ENCODE measurements at places on chromosomes 3 and 15.

GRCh38 chr3:13671482-13672233 lies 122.7 kb downstream of the FBLN2 start:
- DNase-seq: no peak

GRCh38 chr15:91704343-91704742 lies 149.2 kb upstream of the SLCO3A1 start:
- DNase-seq: no peak

DNA sequence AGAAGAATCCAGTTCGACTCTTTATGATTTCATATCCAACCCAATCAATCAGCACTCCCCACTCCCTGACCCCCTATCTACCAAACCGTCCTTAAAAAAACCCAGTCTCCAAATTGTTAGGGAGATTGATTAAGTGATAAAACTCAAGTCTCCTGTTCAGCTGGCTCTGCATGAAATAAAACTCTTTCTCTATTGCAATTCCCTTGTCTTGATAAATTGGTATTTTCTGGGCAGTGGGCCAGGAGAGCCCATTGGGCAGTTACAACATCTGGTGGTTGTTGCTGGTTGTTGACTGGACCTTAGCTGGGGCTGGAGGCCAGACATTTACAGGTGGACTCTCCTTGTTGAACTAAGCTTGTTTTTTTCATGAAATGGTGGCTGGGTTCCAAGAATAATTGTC lies 642.3 kb downstream of the ROBO2 start:
- no peak for DNase-seq

- no peak for DNase-seq
Measured at GRCh38 chr15:65819563-65819960, 27.5 kb upstream of the DENND4A start.

DNA sequence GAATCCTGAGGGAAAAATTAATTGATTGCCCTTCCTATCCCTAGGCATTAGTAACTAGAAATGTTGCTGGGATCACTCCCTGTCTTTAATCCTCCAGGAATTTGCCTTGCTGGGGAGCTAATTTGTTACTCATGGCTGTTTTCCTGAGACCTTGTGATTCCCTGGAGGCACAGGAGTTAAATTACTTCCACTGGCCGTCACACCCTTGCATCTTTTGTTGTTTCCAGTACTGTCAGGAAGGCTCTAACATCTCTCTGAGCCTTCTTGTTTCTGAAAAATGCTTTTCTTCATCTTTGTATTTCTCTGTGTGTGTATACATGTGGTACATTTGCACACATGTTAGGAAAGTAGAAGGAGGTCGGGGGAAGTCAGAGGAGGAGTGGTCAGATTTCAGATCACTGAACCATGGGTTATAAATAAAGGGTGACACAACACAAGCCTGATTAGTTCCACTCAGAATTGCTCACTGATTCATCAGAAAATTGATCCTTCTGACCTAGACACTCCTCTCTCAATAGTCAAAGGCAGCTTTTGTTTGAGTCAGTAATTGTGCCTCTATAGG lies 23.5 kb upstream of the LRRFIP2 start:
- no peak for DNase-seq

DNA sequence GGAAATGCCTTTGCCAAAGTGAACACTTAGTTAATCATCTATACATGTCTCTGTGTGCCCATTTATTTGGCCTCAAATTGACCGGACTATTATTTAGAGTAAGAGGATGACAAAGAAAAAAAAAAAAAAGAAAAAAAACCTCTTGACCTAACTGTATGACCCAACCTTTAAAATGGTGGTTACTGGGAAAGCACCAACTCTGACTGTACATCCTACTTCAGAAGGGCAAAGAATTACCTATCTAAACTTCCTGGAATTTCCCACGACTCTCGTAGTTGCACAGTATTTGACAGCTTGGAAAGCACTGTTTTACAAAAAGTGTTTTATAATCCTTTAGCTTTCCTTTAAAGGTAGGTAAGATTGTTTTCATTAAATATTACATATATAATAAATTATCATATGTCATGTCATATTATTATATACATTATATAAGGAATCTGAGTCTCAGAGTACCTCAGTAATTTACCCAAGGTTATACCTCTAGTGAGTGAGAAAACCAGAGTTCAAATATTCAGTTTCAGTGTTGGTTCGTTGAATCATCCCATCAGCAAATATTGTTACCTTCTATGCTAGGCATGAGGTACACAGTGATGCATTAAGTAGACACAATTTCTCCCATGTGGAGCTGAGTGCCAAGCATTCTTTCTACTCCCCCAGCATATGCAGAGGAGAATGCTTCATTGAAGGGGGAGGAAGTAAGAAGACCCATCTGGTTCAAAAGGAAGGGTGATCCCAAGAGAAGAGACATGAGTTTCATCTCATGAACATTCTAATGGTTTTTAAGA lies 5.0 kb downstream of the BCL2A1 start:
- DNase-seq: no peak

- DNase-seq: no peak
Measured at GRCh38 chr3:186361246-186361761, 730 bp downstream of the DGKG start.

DNA sequence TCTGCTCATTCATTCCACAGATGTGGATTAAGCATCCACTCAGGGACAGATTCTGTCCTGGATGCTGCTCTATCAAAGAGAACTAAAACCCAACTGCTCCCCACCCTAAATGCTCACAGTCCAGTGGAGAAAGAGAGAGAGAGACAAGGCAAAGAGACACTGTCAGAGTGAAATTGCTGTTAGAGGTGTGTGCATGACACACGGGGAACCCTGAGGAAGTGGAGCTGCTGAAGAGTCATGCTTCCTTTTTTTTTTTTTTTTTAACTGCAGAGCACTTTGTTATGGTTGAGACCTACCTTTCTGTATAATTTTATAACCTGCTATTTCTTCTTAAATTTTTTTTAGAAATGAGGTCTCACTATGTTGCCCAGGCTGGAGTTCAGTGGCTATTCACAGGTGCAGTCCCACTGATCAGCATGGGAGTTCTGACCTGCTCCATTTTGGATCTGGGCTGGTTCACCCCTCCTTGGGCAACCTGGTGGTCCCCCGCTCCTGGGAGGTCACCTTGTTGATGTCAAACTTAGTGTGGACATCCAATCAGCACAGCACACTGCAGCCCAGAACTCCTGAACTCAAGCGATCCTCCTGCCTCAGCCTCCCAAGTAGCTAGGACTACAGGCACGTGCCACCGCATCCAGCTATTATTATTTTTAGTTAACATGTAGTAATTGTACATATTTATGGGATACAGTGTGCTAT lies 18.2 kb upstream of the PSTPIP1 start:
- DNase-seq: no peak

DNA sequence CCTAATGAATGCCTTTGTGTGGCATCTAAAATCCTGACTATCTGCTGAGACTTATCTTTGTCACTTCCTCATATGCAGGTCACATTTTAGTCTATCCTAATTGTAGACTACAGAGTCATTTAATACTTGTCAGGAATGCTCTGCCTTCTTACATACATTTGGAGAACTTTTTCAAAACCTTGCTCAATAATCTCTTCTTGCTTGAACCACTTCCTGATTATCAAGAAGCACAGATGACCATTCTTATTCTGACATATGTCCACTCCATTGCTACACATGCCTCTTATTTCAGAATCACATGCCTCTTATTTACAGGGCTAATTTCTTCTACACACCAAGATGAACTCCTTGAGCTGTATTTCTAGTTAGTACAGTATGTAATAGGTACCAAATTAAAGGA lies 400.3 kb downstream of the TBC1D5 start:
- DNase-seq: no peak

- no peak for DNase-seq
Measured at GRCh38 chr3:141539431-141540187, 52.8 kb downstream of the RASA2 start.

GRCh38 chr15:66939451-66940023 lies 125.9 kb upstream of the SMAD3 start:
- DNase-seq: no peak

DNA sequence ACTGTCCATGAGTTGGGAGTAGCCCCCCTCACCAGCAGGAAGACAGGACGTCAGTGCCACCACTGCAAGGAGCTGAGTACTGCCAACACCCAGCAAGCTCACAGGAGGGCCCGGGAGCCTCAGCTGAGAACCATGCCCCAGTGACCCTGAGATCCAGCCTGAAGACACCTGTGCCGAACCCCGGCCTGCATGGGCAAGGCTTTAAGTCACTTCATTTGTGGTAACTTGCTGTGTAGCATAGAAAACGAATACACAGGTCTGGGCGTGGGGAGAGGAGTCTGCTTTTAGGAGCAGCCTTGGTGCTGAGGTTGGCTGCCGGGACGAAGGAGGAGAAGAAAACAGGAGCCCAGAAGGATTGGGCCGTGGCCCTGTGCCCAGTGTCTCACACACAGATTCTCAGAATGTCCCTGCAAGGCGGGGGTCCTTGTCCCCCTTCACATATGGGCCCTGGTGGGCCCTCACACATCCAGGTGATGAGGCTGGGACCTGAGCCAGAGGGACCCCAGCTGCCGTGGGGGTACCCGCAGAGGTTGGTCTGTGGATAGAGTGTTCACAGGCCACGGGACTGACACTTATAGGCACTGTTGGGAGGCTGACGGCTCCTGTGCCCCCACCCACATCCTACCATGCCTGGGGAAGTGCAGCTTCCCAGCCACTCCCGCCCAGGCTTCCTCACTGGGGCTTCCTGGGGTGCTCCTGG lies 85.3 kb downstream of the PLXNA1 start:
- DNase-seq: no peak
